Cardiac atrium fibroblast (primary cell): ENCODE measurements at places on chromosomes 16 and 17. TPM values are rescaled to one million over a fixed set of nuclear protein-coding genes. Genes with fewer than 3 reads are reported as not detected.

ELMO3 gene
- total RNA-seq, result 0.36 and 0.49 TPM in 2 replicates

G6PC1 gene
- not detected in 2 replicates for total RNA-seq

ALOXE3 gene
- not detected in 2 replicates for total RNA-seq

FOXO3B gene
- total RNA-seq, result 4.3 and 8.3 TPM in 2 replicates

OR3A3 gene
- total RNA-seq, result not detected in 2 replicates

FN3K gene
- 0.16 TPM in 1 of 2 replicates, not detected in the other for total RNA-seq
